ENCODE measurements at places on chromosomes 12 and 14. TPM values are rescaled to one million over a fixed set of nuclear protein-coding genes. Genes with fewer than 3 reads are reported as not detected.

GRCh38 chr12:122726080-122726558 lies 4.5 kb downstream of the HCAR1 start:
- H3K27me3 ChIP-seq, result peaks cover 3% of the 10 kb centered on the region
- no peak overlapping the region for H3K4me3 ChIP-seq
- no peak for DNase-seq
- H3K4me1 ChIP-seq, result peaks cover 12% of the 10 kb centered on the region

- H3K27ac ChIP-seq, result no peak overlapping the region
- peaks cover 22% of the 10 kb centered on the region for H3K36me3 ChIP-seq
- peaks cover 76% of the 10 kb centered on the region for H3K4me1 ChIP-seq
- H3K4me3 ChIP-seq, result no peak overlapping the region
- no peak for DNase-seq
- H3K27me3 ChIP-seq, result peaks cover 5% of the 10 kb centered on the region
These were observed 252.9 kb downstream of the DPF3 start for GRCh38 chr14:72640911-72641485.

- peak; percentile 38 for DNase-seq
- H3K36me3 ChIP-seq, result no peaks in the 10 kb centered on the region
- peaks cover 6% of the 10 kb centered on the region for H3K27me3 ChIP-seq
- peak overlapping the region; percentile 33 for H3K4me3 ChIP-seq
- peaks cover 17% of the 10 kb centered on the region for H3K4me1 ChIP-seq
- H3K27ac ChIP-seq, result peak overlapping the region; percentile 52
These were observed 20.1 kb upstream of the TBX3 start for GRCh38 chr12:114704096-114704495.

- H3K36me3 ChIP-seq, result no peaks in the 10 kb centered on the region
- H3K4me1 ChIP-seq, result peaks cover 13% of the 10 kb centered on the region
- DNase-seq, result no peak
- no peak overlapping the region for H3K27ac ChIP-seq
- no peaks in the 10 kb centered on the region for H3K27me3 ChIP-seq
- H3K4me3 ChIP-seq, result no peak overlapping the region
These were observed 51.5 kb downstream of the HCAR2 start for GRCh38 chr12:122651520-122652224.

- H3K27ac ChIP-seq, result no peak overlapping the region
- DNase-seq, result no peak
- no peaks in the 10 kb centered on the region for H3K36me3 ChIP-seq
- peaks cover 7% of the 10 kb centered on the region for H3K4me1 ChIP-seq
- peaks cover 11% of the 10 kb centered on the region for H3K27me3 ChIP-seq
These were observed 8.0 kb upstream of the MGP start for GRCh38 chr12:14893506-14894250.

- peaks cover 18% of the 10 kb centered on the region for H3K4me1 ChIP-seq
- H3K27ac ChIP-seq, result no peak overlapping the region
- H3K4me3 ChIP-seq, result no peak overlapping the region
- H3K27me3 ChIP-seq, result peaks cover 3% of the 10 kb centered on the region
- no peaks in the 10 kb centered on the region for H3K36me3 ChIP-seq
These were observed 254.4 kb upstream of the BTG1 start for GRCh38 chr12:92400006-92400405.

- H3K27me3 ChIP-seq, result peaks cover 40% of the 10 kb centered on the region
- no peak overlapping the region for H3K27ac ChIP-seq
- no peak overlapping the region for H3K4me3 ChIP-seq
These were observed 213.1 kb upstream of the RTL1 start for GRCh38 chr14:101116486-101117130.

GRCh38 chr12:49293056-49293956 lies 1.6 kb upstream of the PRPH start:
- H3K4me3 ChIP-seq, result no peak overlapping the region
- H3K36me3 ChIP-seq, result no peaks in the 10 kb centered on the region
- no peak for DNase-seq
- peaks cover 3% of the 10 kb centered on the region for H3K4me1 ChIP-seq

GRCh38 chr12:110244829-110245228 lies 36.2 kb upstream of the ATP2A2 start:
- H3K4me3 ChIP-seq, result no peak overlapping the region
- H3K27ac ChIP-seq, result no peak overlapping the region
- H3K27me3 ChIP-seq, result peaks cover 3% of the 10 kb centered on the region
- H3K36me3 ChIP-seq, result no peaks in the 10 kb centered on the region
- no peak for DNase-seq
- H3K4me1 ChIP-seq, result peaks cover 24% of the 10 kb centered on the region

GRCh38 chr12:10847744-10848143 lies 1.5 kb downstream of the PRR4 start:
- H3K4me3 ChIP-seq, result no peak overlapping the region
- peaks cover 9% of the 10 kb centered on the region for H3K36me3 ChIP-seq
- no peaks in the 10 kb centered on the region for H3K27me3 ChIP-seq
- H3K4me1 ChIP-seq, result no peaks in the 10 kb centered on the region
- no peak for DNase-seq

DNA sequence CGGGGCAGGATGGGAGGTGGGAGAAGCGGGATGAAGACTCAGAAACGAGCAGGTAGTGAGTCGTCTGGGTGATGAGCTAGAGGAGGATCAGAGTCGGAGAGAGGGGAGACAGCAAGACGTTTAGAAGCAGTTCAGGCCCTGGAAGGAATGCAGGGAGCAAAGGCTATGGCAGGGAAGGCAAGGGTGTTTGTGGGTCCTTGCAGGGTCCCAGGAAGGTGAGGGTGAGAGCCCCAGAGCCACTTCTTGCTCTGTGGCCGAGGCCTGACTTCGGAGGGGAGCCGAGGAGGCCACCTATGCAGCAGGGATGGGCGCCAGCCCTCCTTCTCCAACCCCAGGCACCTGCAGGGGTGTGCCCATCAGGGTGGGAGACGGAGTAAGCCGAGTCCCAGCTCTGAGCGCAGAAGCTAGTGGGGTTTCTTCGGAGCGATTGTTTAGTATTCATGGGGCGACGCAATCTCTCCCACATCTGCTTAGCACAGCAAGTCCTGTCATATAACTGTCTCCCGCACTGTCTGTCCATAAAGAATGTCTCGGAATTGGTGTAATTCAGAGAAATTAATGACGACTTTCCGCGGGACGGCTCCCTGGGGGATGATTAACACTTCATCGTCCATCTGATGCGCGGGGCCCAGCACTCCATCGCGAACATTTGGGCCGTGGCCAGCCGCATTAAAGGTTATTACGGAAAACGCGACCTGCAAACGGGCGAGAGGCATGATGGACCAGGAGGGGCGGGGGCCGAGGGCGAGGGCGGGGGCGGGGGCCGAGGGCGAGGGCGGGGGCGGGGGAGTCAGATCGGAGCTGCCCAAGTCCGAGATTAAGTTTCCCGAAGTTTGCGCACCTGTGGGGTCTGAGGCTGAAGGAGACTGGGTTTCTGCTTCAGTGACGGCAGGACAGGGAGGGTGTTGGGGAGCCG lies 12.2 kb upstream of the CALCOCO1 start:
- H3K4me3 ChIP-seq, result peak overlapping the region; percentile 36
- H3K27me3 ChIP-seq, result peaks cover 58% of the 10 kb centered on the region
- DNase-seq, result no peak
- H3K36me3 ChIP-seq, result no peaks in the 10 kb centered on the region

- peak; percentile 52 for DNase-seq
- peaks cover 5% of the 10 kb centered on the region for H3K36me3 ChIP-seq
- peak overlapping the region; percentile 86 for H3K27ac ChIP-seq
- peak overlapping the region; percentile 3 for H3K4me3 ChIP-seq
- H3K27me3 ChIP-seq, result no peaks in the 10 kb centered on the region
- peaks cover 47% of the 10 kb centered on the region for H3K4me1 ChIP-seq
These were observed 248.3 kb downstream of the FBXL14 start for GRCh38 chr12:1346126-1346525.

- H3K4me1 ChIP-seq, result peaks cover 38% of the 10 kb centered on the region
- peaks cover 2% of the 10 kb centered on the region for H3K27me3 ChIP-seq
- H3K4me3 ChIP-seq, result no peak overlapping the region
- no peak for DNase-seq
- peak overlapping the region; percentile 93 for H3K27ac ChIP-seq
- H3K36me3 ChIP-seq, result peaks cover 18% of the 10 kb centered on the region
These were observed 8.9 kb upstream of the AMN1 start for GRCh38 chr12:31737763-31738162.

DNA sequence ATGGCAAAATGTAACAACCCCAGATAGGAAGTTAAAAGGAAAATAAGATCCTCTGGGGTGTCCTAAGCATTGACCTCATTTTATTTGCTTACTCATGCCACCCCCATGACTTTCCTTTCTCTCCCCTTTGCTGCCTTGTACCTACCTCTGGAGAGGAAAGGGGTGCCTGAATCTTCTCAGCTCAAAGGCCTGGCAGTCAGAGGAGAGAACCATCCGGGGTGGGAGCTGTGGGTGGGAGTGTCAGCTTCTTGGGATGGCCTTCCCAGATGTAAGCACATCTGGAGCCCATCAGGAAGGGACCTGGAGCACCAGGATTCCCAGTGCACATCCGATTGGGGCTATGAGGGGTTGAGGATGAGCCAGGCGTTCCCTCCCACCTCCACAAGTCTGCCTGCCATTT lies 5.2 kb upstream of the ITGA5 start:
- H3K36me3 ChIP-seq, result no peaks in the 10 kb centered on the region
- no peak overlapping the region for H3K4me3 ChIP-seq
- peak overlapping the region; percentile 90 for H3K27ac ChIP-seq
- peaks cover 94% of the 10 kb centered on the region for H3K4me1 ChIP-seq
- H3K27me3 ChIP-seq, result peaks cover 1% of the 10 kb centered on the region

DNA sequence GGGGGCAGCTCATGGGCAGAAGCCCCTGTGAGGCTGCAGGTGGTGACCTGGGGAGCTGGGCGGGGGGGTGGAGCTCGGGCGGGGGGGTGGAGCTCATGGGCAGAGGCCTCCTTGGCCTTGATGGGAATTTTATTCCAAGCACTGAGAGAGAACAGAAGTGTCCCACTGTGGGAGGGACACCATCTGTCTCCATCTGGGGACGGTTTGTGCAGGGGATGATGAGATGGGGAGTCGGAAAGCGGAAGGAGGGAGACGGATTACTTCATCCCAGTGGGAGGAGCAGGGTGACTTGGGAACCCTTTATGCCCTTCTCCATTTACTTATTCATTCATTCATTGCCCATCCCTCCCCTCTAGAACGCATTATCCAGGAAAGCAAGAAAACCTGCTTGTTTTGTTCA lies 304.7 kb downstream of the ADGRD1 start:
- peaks cover 4% of the 10 kb centered on the region for H3K36me3 ChIP-seq
- H3K4me1 ChIP-seq, result no peaks in the 10 kb centered on the region
- H3K27me3 ChIP-seq, result peaks cover 4% of the 10 kb centered on the region
- H3K27ac ChIP-seq, result no peak overlapping the region
- no peak overlapping the region for H3K4me3 ChIP-seq

GRCh38 chr12:21369141-21369980 lies 3.3 kb upstream of the IAPP start:
- H3K27me3 ChIP-seq, result peaks cover 2% of the 10 kb centered on the region
- H3K4me3 ChIP-seq, result no peak overlapping the region
- H3K4me1 ChIP-seq, result peaks cover 24% of the 10 kb centered on the region
- no peaks in the 10 kb centered on the region for H3K36me3 ChIP-seq
- no peak overlapping the region for H3K27ac ChIP-seq
- DNase-seq, result no peak

DNA sequence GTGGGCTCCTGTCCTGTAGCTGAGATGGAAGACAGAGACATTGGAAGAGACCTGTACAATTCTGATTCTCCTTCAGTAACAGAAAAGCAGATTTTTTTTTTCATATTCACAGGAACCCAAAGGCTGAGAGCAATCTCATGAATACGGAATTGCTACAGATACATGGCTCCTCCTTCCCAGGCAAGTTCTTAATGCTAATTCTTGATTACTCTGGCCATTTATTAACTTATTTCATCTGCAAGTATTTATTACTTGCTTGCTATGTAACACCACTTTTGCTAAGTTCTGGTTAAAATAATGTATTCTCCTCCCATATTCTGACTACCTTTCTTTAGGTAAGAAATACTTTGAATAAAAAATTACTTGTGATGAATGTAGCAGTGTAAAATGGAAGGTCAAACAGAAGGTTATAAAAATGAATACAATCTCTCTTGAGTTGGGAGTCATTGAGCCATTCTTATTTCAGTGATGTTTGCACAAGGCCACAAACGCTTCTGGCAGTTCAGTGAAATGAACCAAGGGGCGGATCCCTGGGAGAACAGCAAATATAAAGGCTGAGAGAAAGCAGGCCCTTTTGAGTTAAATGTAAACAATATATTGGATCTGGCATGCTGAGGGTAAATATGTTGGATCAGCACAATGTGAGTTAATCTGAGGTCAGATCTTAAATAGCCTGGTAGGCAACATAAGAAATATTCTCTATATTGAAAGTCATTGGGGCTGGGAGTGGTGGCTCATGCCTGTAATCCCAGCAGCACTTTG lies 37.6 kb downstream of the MUCL1 start:
- H3K4me3 ChIP-seq, result no peak overlapping the region
- H3K4me1 ChIP-seq, result no peaks in the 10 kb centered on the region
- no peaks in the 10 kb centered on the region for H3K36me3 ChIP-seq
- H3K27me3 ChIP-seq, result no peaks in the 10 kb centered on the region
- no peak for DNase-seq

- DNase-seq, result peak; percentile 82
- no peak overlapping the region for H3K27ac ChIP-seq
- H3K4me3 ChIP-seq, result peak overlapping the region; percentile 24
- no peaks in the 10 kb centered on the region for H3K36me3 ChIP-seq
These were observed 66.4 kb upstream of the ARHGAP5 start for GRCh38 chr14:32010604-32011125.

DNA sequence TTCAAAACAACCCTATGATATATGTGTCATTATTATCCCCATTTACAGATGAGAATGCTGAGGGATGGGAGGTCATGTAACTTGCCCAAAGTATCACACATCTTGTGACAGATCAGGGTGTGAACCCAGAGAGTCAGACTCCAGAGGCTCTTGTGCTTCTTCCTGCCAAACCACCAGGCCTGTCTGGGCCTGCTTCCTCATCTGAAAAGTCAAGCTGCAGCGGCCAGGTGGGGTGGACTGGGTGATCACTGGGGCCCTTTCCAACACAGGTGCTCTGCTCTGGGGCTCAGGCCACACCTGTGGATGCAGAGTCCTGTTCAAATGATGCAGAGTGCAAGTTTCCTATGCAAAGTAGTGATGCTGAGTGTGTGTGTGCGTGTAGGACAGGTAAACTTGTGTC lies 26.7 kb downstream of the TSPAN11 start:
- no peak overlapping the region for H3K27ac ChIP-seq
- H3K36me3 ChIP-seq, result no peaks in the 10 kb centered on the region
- no peak for DNase-seq
- H3K4me3 ChIP-seq, result no peak overlapping the region
- no peaks in the 10 kb centered on the region for H3K4me1 ChIP-seq
- H3K27me3 ChIP-seq, result peaks cover 12% of the 10 kb centered on the region

Gene VASH1
- 3.7 TPM for total RNA-seq

Gene HOXC12
- not detected for total RNA-seq

Gene TPPP2
- not detected for total RNA-seq

Gene OTOGL
- 0.23 TPM for total RNA-seq

Gene KRT3
- total RNA-seq, result not detected

Gene TEX52
- not detected for total RNA-seq

Gene FGD4
- 2.8 TPM for total RNA-seq

Gene SIX6
- not detected for total RNA-seq

Gene ZNF268
- total RNA-seq, result 13.5 TPM

Gene HOXC5
- total RNA-seq, result 0.13 TPM

Gene ANAPC7
- 56.4 TPM for total RNA-seq

Gene NR1H4
- not detected for total RNA-seq
